ENCODE measurements at places on chromosomes 6 and 20. TPM values are rescaled to one million over a fixed set of nuclear protein-coding genes. Genes with fewer than 3 reads are reported as not detected.

The CRISP3 gene
- not detected for total RNA-seq

The RIOK1 gene
- total RNA-seq, result 16.9 TPM

The SOBP gene
- 0.19 TPM for total RNA-seq

The FABP7 gene
- total RNA-seq, result not detected

The LGSN gene
- not detected for total RNA-seq

The LCA5 gene
- 1.9 TPM for total RNA-seq

The SMPDL3A gene
- total RNA-seq, result 6.1 TPM

The MACROD2 gene
- 0.16 TPM for total RNA-seq

The ETV7 gene
- 0.11 TPM for total RNA-seq

The SLC13A3 gene
- total RNA-seq, result 7.9 TPM

The F13A1 gene
- total RNA-seq, result not detected

Data from hair follicular keratinocyte (primary cell).